ENCODE measurements at places on chromosomes 12 and 14. TPM values are rescaled to one million over a fixed set of nuclear protein-coding genes. Genes with fewer than 3 reads are reported as not detected.

ANKRD33 gene
- total RNA-seq: not detected

RND1 gene
- total RNA-seq: 2.0 TPM

PCNX1 gene
- 46.2 TPM for total RNA-seq

FOS gene
- total RNA-seq: 16.8 TPM

SEC23A gene
- 37.9 TPM for total RNA-seq

SYT1 gene
- not detected for total RNA-seq

LALBA gene
- not detected for total RNA-seq

TRMT5 gene
- total RNA-seq: 18.1 TPM

KRT1 gene
- total RNA-seq: not detected

SLC5A8 gene
- total RNA-seq: not detected

TOMM20L gene
- total RNA-seq: 0.37 TPM

GDF3 gene
- total RNA-seq: not detected

FOXN4 gene
- total RNA-seq: not detected

PPP1R36 gene
- total RNA-seq: 0.22 TPM

COX8C gene
- not detected for total RNA-seq

PTCSC3 gene
- not detected for total RNA-seq

CMA1 gene
- not detected for total RNA-seq

FAM161B gene
- 2.1 TPM for total RNA-seq

ABHD4 gene
- total RNA-seq: 11.4 TPM

LAG3 gene
- total RNA-seq: 245 TPM

CLEC14A gene
- total RNA-seq: not detected

CIROP gene
- not detected for total RNA-seq

IKZF4 gene
- 11.0 TPM for total RNA-seq

CEBPE gene
- 0.16 TPM for total RNA-seq

ESR2 gene
- total RNA-seq: 0.74 TPM

Data from CD8-positive, alpha-beta memory T cell (primary cell).